Sigmoid colon (tissue), 7 donors: ENCODE measurements at places on chromosomes 11 and 22.

GRCh38 chr11:70402016-70402415 lies 3.7 kb downstream of the CTTN start:
- DNase-seq = no peak

GRCh38 chr22:30241576-30242371 lies 4.8 kb downstream of the LIF start:
- DNase-seq = no peak

GRCh38 chr22:17903564-17904295 lies 120.6 kb downstream of the MICAL3 start:
- DNase-seq = no peak

DNA sequence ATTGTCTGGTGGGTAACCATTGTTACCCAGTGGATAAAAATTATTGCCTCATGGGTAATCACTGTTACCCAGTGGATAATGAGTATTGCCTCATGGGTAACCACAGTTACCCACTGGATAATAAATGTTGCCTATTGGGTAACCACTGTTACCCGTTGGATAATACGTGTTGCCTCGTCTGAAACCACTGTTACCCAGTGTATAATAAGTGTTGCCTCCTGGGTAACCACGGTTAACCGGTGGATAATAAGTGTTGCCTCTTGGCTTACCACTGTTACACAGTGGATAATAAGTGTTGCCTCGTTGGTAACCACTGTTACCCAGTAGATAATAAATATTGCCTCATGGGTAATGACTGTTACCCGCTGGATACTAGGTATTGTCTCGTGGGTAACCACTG lies 20.9 kb upstream of the NXPE4 start:
- no peak for DNase-seq

GRCh38 chr11:84628871-84629620 lies 998.1 kb downstream of the DLG2 start:
- DNase-seq = no peak

GRCh38 chr11:68036141-68036716 lies 2.6 kb upstream of the TCIRG1 start:
- DNase-seq = peak; percentile 73

DNA sequence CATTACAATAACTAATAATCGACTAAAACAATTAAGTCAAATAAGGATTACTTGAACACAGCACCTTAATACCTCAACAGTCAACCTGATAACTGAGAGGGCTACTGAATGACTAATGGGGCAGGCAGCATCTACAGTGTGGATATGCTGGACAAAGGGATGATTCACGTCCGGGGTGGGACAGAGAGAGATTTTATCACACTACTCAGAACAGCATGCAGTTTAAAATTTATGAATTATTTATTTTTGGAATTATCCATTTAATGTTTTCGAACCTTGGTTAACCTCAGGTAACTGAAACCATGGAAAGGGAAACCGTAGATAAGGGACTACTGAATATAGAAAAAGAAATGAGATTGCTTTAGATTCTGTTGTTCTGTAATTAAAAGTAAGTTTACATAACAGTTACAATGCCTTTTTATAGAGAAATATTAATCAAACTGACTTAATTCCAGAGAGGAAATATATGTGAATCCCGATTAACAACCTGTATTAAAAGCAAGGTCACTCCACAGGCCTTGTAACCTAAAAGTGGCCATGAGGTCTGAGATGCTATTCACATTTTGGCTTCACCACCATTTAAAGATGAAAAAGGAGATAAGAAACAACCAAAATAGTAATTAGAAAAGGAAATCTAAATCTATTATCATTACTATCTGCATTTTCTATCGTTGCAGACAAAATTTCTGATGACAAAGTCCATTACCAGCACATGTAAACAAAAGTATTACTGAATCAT lies 119.0 kb upstream of the TP53AIP1 start:
- DNase-seq = no peak

DNA sequence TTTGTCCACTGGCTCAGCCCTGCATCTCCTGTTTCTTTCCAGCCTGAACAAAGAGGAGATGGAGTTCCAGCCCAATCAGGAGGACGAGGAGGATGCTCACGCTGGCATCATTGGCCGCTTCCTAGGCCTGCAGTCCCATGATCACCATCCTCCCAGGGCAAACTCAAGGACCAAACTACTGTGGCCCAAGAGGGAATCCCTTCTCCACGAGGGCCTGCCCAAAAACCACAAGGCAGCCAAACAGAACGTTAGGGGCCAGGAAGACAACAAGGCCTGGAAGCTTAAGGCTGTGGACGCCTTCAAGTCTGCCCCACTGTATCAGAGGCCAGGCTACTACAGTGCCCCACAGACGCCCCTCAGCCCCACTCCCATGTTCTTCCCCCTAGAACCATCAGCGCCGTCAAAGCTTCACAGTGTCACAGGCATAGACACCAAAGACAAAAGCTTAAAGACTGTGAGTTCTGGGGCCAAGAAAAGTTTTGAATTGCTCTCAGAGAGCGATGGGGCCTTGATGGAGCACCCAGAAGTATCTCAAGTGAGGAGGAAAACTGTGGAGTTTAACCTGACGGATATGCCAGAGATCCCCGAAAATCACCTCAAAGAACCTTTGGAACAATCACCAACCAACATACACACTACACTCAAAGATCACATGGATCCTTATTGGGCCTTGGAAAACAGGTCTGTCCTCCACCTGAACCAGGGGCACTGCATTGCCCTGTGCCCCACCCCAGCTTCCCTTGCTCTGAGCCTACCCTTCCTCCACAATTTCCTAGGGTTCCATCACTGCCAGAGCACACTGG lies 5.0 kb downstream of the FTH1 start:
- no peak for DNase-seq

GRCh38 chr11:65224930-65225278 lies 36.9 kb upstream of the POLA2 start:
- peak; percentile 84 for DNase-seq

DNA sequence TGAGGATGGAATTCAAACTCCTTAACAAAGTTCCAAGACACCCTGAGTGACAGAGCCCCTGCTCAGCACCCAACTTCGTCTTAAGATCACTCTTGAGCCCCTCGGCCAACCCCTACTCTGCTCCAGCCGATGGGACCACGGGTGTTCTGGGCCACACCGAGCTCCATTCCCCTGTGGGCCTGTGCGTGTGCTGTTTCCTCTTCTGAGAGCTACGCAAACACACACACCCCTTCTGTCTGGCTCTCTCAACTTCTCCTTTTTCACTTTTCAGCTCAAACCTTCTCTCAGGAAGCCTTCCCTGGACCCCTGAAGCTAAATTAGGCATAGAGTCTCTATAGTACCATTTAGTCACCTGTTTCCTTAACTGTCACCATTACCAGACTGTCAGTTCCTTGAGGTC lies 37.5 kb upstream of the NNMT start:
- peak; percentile 75 for DNase-seq

DNA sequence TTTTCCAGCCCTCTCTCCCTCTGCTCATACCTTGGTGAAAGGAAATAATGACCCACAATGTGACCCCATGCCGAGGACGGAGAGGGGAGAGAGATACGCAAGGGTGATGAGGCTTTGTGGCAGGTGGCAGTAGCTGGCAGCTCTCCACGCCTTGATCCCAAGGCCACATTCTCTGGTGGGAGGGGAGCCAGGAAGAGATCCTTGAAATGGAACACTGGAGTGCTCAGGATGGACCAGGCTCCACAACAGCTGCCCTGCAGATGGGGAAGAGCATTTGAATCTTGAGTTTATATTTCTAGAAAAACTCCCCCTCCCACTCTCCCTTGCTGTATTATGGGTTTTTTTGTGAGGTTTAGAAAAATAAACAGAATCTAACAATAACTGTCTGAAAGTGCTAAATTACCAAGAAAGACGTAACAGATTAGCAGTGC lies 61.6 kb upstream of the CDON start:
- DNase-seq = no peak

GRCh38 chr11:116510886-116511650 lies 261.7 kb downstream of the BUD13 start:
- no peak for DNase-seq

DNA sequence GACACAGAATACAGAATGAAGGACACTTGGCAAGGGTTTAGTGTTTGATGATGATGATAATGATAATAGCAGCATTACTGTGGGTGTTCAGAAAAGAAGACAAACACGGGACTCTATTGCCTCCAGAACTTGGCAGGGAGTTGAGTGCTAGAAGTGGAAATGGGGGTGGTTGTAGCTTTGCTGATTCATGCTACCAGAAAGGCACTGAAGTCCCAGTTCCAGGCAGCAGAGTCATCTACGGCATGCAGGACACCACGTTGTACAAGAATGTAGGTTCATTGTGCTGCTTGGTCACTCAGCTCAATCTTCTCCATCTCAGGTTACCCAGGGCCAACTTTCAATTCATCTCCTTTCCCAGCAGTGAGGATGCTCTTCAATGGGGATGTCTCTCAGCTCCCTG lies 115.7 kb downstream of the NTM start:
- DNase-seq = no peak

- no peak for DNase-seq
Measured at GRCh38 chr11:65822776-65823528, 10.8 kb upstream of the SNX32 start.

GRCh38 chr11:66871521-66871901 lies 14.6 kb downstream of the LRFN4 start:
- no peak for DNase-seq

- no peak for DNase-seq
Measured at GRCh38 chr11:16052750-16053149, 303.6 kb downstream of the SOX6 start.

- no peak for DNase-seq
Measured at GRCh38 chr22:50261615-50262459, at the start of gene MAPK12. Gene MAPK12, minus strand, starts transcription at chr22:50261683. Its CDS starts 174 bp downstream, at chr22:50261509.

GRCh38 chr22:23553438-23553837 lies 26.7 kb downstream of the IGLL1 start:
- DNase-seq = no peak

- DNase-seq = no peak
Measured at GRCh38 chr11:94884376-94884775, 89.0 kb downstream of the CWC15 start.

GRCh38 chr22:27729246-27729645 lies 72.3 kb downstream of the MN1 start:
- DNase-seq = no peak

- no peak for DNase-seq
Measured at GRCh38 chr11:14374922-14375830, 16.2 kb upstream of the RRAS2 start.

DNA sequence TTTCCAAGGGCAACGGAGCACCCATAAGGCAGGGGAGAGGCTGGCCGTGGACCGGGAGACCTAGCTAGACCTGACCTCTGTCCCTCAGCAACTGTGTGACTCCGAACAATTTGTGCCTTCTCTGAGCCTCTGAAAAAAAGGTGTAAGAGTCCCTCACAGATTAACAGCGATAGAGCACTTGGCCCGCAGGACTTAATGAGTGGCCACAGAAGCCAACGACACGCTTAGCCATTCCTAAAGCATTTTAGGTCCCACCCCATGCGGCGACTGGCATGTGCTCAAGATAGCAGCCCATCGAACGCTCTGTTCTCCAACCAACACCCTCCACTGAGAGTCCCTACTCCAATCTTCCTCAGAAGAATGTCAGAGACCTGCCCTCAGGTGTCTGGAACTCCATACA lies 1.5 kb downstream of the SULT4A1 start:
- DNase-seq = peak; percentile 18

DNA sequence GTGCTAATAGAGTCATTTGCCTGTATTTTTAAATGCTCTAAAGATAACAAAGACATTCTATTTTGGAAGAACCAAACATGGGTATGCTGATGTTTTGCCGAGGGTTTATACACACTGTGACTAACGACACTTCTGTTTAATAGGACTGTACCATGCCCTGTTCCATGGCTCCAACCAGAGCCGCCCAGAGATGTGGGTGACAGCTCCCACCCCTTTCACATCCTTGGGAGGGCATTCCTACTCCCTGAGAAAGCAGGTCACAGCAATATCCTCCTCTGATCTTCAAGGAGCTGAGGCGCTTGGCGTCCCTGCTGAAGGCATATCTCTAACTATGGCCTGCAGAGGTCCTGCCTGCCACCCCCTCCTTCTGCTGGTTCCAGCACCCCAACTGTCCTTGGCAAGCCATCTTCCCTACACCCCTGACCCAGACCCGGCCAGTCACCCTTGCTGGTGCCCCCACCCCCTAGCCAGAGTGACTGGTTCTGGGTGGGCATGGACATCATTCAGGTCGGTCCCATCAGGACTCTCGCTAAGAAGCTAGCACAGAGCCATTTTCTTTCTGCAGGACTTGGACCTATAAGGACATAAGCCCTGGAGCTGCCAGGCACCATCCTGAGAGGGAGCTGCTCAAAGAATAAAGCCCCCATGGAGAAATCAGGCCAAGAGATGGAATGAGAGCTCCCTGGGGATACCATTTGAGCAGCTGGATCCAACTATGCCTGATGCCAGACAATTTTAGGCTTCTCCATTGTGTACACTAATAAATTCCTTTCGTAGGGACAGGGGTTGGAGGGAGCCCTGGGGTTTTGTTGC lies 381.3 kb downstream of the CTTN start:
- DNase-seq = no peak

- no peak for DNase-seq
Measured at GRCh38 chr11:6745465-6746015, 26.2 kb downstream of the OR2AG2 start.

DNA sequence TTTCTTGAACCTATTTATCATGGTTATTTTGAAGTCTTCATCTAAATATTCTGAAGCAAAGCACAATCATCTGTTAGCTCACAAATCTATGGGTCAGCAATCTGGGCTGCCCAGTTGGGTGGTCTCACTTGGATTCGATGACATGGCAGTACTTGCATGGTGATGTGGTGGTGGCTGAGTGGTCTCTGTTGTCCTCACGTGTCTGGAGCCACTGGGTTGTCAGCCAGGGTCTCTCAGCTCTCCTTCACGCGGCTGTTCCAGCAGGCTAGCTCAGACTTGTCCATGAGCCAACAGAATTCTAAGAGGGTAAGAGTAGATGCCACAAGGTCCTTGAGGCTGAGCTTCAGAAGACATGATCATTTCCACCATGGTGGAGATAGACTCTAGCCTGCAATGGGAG lies 66.4 kb upstream of the KCNQ1OT1 start:
- no peak for DNase-seq

GRCh38 chr11:63462137-63462536 lies 28.8 kb downstream of the PLAAT5 start:
- DNase-seq = no peak

DNA sequence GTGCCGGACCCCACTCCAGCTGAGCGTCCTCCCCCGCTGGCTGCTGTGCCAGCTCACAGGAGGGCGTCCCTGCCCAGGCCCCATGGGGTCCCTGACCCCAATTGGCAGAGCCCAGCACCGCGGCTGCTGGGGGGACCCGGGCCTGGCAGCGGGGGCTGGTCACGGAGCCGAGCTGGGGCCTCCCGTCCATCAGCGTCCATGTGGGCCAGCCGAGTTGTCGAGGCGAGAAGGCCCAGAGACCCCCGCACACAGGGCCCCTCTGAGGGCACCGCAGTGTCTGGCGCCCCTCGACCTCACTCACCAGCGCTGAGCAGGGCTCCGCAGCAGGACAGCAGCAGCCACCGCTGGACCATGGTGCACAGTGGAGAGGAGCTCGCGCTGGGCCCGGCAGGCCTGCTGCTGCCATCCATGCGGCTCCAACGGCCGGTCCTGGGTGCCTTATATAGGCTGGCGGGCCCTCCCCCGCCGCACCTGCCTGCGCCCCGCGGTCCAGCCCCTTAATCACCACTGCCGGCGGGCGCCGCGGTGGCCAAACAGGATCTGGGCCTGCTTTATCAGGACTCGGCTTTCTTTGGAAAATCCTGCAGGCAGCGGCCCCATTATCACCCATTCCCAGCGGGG lies at the start of gene MUC6:
TSS of gene MUC6 (minus strand) at position 416 of the 621 bp plus-strand sequence. CDS start at position 353, 63 bp downstream.
- DNase-seq = no peak
